ENCODE measurements at places on chromosomes 4 and X.

GRCh38 chrX:151178746-151179145, 2.4 kb downstream of the GPR50 start:
- DNase-seq: no peak

- DNase-seq: no peak
These were observed 10.0 kb upstream of the PLK4 start for GRCh38 chr4:127870688-127871087.

GRCh38 chrX:9875801-9876200, 89.6 kb downstream of the SHROOM2 start:
- no peak for DNase-seq

DNA sequence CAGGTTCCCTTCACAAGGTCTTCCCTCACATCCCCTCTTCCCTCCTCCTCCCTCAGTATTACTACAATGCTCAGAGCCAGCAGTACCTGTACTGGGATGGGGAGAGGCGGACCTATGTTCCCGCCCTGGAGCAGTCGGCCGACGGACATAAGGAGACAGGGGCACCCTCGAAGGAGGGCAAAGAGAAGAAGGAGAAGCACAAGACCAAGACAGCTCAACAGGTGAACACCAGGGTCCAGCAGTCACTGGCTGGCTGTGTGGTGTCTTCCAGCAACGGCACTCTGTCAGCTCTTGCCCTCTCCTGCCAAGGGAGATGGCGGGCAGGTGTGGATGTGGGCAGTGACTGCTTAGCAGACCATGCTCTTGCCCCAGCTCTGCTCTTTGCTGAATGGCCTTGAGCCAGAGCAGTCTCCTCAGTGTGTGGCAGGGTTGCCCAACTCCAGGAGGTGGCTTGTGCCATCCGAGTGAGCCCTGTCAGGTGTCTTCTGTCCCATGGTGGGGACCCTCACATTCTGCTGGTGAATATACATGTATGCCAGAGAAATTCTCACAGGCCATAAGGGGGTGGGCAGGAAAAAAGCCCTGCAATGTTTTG, 11.4 kb upstream of the UBA1 start:
- DNase-seq: no peak

- no peak for DNase-seq
These were observed 187.0 kb downstream of the ANKRD50 start for GRCh38 chr4:124525524-124525923.

DNA sequence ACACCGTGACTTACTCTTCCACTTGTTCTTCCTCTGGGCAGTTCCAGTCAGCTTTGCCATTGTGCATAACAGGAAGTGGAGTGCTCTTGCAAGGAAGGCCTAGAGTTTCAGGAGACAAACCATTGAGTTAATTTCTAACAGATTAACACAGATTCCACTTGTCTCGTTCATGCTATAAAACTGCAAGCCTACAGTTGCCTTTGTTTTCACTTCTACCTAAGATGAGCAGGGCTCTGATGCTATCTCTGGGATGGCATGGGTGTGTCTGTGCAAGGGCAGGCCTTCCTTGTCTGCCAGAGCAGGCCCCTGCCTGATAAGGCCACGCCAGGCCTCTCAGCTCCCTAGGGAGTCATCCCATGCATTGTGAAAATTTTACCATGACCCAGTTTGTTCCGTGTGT, 67.7 kb upstream of the PGRMC2 start:
- DNase-seq: no peak

GRCh38 chr4:6087669-6088341, 69.6 kb upstream of the C4orf50 start:
- DNase-seq: no peak

DNA sequence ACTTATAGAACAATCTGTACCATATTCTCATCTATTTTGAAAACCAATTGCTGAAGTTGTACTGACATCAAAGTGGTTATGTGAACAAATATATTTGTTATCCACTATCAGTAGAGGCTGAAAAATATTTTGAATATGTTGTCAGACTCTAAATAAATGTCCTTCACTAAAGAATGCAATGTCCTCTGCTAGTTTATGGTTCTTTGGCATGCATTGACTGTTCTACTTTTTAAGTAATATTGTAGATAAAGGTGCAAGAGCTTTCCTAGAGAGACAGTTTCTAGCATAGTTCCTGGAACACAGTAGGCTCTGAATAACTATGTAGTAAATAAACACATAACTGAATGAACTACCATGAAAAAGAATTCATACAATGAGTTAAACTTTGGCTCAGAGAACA, 18.2 kb upstream of the COX7B2 start:
- DNase-seq: no peak

DNA sequence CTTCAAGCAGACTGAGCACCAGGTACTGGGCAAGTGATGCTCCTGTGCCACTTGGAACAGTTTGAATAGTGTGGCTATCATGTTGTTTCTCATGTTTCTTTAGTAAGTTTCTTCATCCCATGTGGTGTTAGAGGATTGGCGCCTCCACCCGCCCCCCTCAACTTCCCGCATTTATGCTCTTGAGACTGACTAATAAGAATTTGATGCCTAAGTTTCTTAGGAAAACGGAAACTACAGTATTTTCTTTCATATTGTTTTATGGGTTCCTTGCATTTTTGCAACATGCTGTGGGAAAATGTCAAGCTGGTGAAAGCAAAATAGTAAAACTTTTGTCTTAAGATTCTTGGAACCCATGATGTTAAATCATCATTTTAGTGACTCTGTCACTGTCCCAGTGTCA, 101.2 kb upstream of the SLC4A4 start:
- DNase-seq: no peak

- DNase-seq: no peak
These were observed 2.9 kb upstream of the CCNG2 start for GRCh38 chr4:77154065-77154464.

DNA sequence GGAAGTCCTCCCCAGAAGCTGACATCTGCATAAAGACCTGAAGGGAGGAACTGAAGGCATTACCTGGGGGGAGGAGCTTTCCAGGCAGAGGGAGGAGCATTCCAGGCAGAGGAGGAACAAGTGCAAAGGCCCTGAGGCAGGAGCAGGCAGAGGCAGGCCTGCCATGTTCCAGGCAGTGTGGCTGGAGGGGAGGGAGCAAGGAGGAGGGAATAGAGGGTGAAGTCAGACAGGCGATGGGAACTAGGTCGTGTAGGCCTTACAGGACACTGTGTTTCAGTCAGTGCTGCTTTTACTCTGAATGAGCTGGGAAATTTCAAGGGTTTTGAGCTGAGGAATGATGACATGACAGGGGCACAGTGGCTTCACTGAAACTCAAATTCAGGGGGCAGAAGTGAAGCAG, 292.7 kb downstream of the BCOR start:
- DNase-seq: no peak

DNA sequence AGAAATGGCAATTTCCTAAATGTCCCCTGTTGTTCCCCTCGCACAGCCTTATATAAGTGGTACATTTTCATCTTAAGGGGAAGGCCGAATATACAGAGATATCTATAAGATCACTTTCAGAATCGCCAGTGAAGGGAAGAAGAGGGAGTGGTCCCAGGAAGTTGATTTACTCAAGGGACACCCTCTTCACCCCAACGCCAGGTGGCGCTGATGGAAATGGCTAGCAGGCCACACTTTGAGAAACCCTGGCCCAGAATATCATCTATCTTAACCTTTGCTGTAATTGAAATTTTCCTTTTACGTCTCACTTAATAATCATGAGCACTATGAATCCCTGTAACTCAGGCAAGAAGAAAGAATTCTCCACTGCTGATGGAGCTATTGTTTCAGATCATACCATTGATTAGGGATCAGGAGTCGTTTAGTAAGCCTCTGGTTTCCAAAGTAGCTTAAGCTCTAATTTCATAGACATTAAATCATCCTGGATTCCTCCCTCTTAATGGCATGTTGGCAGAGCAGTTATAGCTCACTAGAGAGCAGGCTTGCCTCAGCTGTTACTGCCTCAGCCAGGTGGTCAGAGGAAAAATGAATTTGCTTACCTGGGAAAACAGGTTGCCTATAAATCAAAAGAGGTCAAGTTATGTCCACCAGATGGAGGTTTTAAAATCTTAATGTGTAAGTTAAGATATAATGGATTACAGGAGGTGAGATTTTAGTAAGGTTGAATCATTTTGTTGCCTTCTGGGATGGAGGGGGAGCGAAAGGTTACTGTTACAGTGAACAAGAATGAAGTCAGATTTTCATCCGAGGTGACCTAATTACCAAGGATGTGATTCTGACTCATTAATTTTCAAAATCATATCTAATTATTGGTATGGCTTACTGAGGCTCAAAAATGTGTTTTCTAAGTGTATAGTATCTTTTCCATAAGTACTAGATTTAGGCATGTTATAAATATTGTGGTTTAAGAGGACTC, 941.2 kb upstream of the TENM3 start:
- no peak for DNase-seq

DNA sequence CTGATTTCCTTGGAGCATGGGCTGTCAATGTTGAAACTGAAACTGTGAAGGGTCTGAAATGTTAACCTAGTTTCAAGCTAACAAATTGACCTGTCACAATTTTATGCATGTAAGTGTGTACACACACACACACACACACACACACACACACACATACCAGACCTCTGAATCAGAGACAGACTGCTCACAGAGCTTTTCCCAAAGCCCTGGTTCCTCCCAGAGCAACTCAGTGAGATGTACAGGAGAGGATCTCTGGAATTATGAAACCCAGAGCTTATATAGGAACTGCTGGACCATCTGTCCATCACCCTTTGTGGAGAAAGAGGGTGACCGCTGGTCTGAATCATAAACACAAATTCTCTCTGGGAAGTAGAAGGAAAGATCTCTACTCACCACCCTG, 228.1 kb upstream of the PRPS2 start:
- no peak for DNase-seq

- no peak for DNase-seq
These were observed 16.8 kb upstream of the ARSH start for GRCh38 chrX:2989565-2989964.

DNA sequence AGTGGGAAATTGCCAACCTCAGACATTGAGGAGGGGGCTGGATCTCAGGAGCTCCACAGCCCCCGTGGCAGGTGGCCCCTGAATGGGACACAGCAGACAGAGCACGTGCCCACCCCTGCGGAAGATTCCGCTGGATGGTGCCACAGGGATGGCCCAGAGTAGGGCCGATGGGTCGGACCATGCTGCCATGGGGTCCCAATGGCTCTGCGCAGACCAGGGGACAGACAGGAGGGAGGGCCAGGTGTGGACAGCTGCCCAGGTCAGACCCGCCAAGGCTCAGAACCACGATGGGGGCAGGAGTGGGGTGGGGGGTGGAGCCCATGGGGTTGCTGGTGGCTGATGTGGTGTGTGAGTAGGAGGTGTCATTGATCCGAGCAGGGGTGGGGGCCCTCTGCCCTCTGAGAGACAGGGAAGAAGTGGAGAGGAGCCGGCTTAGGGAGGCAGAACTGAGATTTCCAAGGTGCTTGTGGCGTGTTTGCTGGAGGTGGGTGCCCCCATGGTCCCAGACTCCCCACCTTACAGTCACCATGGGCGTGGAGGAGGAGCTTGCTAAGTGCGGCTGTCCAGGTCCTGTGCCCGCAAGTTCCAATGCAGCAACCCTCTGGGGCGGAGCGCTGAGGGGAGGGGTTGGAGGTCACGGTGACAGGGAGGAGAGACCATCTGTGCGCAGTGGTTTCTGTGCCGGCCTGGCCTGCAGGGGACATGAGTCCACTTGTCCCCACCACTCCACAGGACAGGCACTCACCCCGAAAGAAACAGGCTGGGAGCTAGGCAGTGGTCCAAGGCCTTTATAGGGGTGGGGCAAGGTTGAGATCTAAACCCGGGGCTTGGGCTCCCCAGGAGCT, 12.9 kb downstream of the SH3TC1 start:
- DNase-seq: no peak

- no peak for DNase-seq
These were observed 54.3 kb downstream of the DCTD start for GRCh38 chr4:182862921-182863320.

- no peak for DNase-seq
These were observed 181.7 kb downstream of the TEX13A start for GRCh38 chrX:105038672-105039328.

GRCh38 chr4:151291485-151291884, 14.5 kb downstream of the PRSS48 start:
- DNase-seq: no peak

GRCh38 chrX:52577464-52578173, 60.8 kb upstream of the XAGE1B start:
- no peak for DNase-seq

DNA sequence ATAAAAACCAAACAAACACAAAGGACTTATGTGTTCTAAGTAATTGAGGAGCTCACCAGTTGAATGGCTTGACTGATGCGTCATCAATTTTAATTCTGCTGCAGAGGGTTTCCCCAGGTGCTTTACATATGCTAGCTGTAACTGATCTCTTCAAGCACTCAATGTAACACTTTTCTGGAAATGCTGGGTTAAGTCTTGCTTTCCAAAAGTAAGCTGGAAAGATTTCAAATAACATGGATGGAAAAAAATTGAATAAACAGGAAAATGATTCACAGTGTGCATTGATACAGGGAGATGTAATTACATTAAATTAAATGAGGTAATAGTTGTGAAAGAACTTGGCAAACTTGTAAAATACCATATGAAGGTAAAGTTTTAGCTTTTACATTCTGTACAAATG, 186.7 kb upstream of the WDFY3 start:
- no peak for DNase-seq

GRCh38 chr4:47334652-47335051, 128.8 kb downstream of the COMMD8 start:
- no peak for DNase-seq

DNA sequence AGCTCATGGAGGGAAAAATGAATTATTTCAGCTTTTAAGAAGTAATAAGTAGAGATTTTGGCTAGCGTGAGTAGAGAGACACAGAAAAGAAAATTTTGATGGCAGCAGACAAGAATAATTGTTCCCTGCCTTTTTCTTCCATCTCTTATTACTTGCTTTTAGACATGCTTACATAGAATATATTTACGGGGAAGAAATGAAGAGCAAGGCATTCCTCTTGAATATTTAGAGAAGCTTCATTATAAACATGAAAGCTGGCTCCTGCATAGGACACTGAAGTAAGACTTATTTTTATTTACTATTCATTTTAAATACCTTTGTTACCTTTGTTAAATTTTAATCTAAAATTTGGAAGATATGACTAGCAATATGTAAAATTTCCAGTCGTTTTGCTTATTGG, 32.2 kb downstream of the DCK start:
- DNase-seq: no peak

DNA sequence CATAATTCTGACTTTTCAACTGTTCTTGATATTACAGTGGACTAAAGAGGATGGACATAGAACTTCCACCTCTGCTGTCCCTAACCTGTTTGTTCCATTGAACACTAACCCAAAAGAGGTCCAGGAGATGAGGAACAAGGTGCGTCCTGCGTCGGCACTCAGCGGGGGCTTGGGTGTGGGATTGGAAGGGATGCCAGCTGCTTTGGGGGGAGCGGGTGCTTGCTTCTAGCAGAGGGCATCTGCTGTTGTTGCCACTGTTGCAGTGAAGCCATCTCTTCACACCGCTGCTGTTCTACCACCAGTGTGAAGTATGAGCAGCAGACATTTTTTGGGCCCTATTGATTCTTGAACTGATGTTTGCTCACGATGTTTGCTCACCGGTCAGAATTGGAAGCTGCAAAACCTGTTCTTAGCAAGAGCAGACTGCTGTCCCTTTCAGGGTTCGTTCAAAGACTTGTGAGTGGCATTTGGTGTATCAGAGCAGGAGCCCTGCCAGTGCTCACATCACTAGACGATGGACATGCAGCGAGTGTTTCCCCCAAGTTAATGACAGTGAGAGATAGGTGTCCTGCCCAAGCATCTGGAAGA, 55.4 kb downstream of the NOP14 start:
- no peak for DNase-seq

Data from CD4-positive, alpha-beta T cell treated with Interleukin-2 at 100 ng/mL for 4 hours (primary cell).